Naive thymus-derived CD8-positive, alpha-beta T cell (primary cell): ENCODE measurements at places on chromosomes 5 and 9. TPM values are rescaled to one million over a fixed set of nuclear protein-coding genes. Genes with fewer than 3 reads are reported as not detected.
A peak's percentile ranks its signal among the peaks of the same experiment; 100 is the strongest.

DNA sequence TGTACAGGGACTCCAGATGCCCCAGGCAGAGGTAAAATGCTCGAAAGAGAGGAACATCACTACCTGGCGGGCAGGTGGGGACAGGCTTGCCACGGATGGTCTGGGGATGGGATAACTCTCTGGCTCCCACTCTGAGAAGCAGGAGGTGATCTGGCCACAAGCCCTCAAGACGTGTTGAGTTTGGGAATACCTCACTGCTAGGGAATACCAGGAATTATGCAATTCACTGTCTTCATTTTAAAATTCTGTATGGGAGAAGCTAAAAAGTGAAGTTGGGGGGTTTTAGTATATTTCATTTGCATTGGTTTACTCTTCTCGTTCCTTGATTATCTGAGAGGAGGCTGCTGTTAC is 510.4 kb downstream of the CCDC171 start:
- no peak for DNase-seq

GRCh38 chr9:124255222-124255621 is 2.5 kb upstream of the NEK6 start:
- DNase-seq, result no peak

The IFNK gene
- polyA plus RNA-seq, result not detected

The ECM2 gene
- polyA plus RNA-seq, result not detected

DNA sequence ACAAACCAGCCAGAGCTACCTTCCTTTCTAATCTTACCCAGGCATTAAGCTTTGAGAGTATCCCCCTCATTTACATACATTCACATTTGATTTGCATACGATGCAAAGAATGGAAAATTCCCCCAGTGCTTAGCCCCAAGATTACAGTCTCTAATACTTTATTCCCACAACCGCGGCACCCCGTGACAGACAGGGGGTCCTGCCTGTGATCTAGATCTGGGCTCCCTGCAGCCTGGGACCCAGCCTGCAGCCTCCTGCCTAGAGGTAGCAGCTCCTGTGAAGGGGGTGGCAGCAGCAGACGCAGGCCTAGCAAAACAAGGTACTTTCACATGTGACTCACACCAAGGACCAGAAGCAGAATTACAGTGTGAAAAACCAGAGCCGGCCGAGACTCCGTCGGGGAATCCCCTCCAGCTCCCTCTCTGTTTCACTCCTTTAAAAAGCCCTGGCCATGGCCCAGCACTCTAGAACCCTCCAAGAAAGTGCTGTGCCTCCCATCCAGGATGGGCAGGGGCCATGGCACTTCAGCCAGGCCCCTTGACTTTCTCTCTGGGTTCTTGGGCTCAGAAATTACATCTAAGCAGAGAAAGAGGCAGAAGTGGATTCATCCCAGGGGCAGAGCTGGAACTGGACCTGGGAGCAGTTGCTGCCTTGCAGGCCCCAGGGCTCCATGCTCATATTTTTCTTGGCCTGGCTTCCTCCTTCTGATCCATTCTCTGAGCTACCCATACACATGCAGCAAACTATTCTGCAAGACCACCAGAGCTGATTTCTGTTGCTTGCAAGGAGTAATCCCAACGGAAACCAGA is 14.0 kb upstream of the TCF7 start:
- DNase-seq, result peak; percentile 63

The FAM151B gene
- polyA plus RNA-seq, result not detected

- DNase-seq, result no peak
These were observed 82.6 kb downstream of the SH3PXD2B start for GRCh38 chr5:172371684-172372083.

DNA sequence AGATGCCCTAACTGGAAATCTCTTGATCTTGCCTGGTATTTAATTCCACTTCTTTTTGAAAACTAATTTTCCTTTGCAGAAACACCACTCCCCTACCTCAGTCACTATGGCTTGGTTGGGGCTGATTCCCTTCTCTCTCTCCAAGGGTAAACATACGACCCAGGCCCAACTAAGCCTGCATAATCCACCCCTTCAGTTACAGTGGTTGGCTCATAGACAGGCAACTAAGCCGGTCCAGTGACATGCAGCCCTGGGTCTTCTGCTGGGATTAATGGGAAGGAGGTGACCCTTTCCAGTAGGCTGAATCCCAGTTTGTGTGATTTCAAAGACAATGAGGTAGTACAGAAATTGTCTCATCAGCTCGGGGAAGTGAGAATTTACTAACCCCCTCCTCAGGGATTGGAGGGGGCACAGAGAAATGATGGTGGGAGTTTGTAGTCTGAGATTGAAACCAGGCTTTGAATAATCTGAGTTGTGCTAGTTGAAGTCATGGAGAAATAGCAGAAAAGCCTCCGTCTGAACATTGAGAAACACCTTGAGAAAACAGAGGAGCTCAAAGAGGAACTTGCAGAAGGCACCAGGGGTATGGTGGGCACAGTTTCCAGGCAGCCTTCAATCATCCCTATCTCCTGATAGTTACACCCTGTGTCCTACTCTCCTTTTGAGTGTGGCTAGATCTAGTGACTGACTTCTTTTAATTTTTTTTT is 148.9 kb downstream of the GCNT1 start:
- DNase-seq, result no peak

The SOX30 gene
- polyA plus RNA-seq, result 0.16 TPM

- DNase-seq, result peak; percentile 66
These were observed 29.0 kb downstream of the PTGES2 start for GRCh38 chr9:128098297-128099230.

DNA sequence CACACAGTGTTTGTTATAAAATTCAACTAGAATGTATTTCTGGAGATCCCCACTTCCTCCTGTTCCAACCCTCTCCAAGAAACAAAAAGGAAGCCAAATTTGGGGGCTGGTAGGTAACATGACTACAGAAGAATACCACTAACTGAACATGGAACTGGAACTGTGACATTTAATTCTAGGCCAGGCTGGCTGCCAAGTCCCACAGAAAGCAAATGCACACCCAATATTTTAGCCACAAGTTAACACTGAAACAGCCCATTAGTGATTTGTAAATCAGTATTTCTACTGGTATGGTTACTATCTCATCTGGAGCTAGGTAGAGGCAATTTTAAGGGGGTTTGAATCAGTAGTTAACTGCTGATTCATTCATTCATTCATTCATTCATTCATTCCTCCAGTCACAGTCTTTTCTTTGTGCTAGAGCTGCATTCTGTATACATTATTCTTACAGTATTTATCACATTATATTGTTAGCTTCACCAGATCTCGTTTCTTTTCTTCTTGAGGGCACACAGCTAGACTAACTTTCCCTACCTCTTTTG is 131.7 kb upstream of the GDNF start:
- no peak for DNase-seq

- DNase-seq, result no peak
These were observed 83.4 kb downstream of the ADRB2 start for GRCh38 chr5:148909766-148910165.

DNA sequence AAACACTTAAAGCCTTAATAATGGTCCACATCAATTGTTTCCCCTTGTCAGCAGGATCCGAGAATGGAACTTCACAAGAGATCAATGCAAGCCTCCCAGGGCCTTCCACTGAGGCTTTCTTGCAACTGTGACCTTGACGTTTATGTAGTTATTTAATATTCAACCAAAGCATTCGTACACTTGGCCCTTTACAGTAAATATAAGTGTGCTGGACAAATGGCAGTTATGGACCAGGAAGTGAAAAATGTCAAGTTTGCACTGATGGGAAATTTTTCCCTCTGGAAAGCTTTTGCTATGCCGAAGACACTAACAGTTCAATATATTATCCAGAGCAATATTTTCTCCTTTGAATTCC is 101.8 kb downstream of the TTLL11 start:
- no peak for DNase-seq

The TMEM215 gene
- polyA plus RNA-seq, result not detected

GRCh38 chr5:148805326-148806290 is 20.8 kb upstream of the ADRB2 start:
- no peak for DNase-seq

DNA sequence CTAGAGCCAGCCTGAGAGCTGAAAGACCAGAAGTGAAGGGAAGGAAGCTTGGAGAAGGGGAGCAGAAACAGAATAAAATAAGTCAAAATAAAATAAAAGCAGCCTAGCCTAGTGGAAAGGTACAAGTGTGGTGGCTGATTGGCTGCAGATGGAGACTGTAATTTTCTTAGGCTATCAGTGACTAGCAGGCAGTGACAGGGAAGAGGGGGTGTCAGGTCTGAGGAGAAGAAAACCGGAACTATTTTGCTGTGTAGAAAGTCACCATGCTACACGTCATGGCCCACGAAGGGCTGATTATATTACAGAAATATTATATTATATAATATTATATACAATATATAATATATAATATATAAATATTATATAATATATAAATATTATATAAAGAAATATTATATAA is 98.1 kb upstream of the TAF11L2 start:
- no peak for DNase-seq

GRCh38 chr9:136244122-136244968 is 1.3 kb downstream of the QSOX2 start:
- peak; percentile 23 for DNase-seq

- no peak for DNase-seq
These were observed 17.9 kb upstream of the TMEM252 start for GRCh38 chr9:68558545-68558944.

The PCDHB8 gene
- not detected for polyA plus RNA-seq

DNA sequence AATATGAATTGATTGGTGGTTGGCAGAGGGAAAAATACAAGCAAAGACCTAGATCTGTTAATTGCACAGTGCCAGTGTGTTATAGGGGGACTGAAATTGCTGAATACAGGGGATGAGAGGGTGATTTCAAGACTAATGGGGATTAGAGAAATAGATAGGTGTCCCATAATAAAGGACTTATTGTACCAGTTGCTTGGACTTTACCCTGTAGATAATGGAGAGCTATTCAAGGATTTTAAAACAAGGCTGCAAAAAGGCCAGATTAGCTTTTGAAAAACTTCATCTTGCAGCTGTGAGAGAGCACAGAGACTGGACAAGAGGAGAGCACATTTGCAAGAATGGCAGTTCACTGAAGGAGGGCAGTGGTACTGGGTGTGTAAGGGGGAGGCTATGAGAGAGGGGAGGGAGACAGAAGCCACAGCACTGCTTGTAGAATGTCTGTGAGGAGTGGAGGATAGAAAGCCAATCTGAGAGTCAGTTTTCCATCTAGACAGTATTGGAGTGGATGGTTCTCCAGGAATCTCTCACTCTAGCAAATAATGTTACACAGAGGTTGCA is 28.8 kb upstream of the SCAMP1 start:
- no peak for DNase-seq

DNA sequence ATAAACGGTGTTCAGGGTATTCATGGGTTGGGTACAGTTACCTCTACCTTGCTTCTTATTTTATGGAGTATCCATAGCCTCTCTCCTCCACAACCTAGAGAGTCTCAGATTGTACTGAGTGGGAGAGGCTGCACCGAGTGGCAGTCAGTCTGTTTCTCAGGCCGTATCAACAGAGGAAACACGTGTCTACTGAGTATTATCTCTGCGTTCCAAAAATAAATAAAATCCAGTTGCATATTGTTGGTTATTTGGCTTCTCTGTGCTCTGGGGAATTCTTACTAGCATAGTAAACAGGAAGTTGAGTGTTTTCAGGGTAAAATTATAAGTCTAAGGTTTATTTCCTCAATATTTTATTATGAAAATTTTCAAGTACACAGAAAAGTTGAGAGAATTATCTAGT is 231.0 kb downstream of the ARHGEF28 start:
- no peak for DNase-seq

The KIF20A gene
- not detected for polyA plus RNA-seq

The C9orf57 gene
- not detected for polyA plus RNA-seq

The AP3S1 gene
- 63.4 TPM for polyA plus RNA-seq

DNA sequence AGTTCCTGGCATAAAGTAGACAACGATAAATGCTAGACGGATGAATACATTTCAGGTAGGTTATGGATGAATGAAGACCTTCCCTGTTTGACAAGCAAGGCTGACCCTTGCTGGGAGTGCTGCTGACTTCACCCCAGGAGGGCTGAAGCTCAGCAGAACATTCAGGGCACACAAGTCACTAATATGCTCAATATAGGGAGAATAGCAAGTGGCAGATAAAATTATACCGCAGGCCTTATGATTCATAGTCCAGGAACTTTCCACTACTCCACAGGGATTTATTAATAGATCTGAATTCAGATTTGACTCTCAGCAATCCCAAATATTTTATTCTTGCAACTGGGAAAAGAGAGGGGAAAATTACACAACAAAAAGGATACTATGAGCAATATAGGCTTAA is 38.2 kb upstream of the GRAMD2B start:
- no peak for DNase-seq

The PCDHA9 gene
- not detected for polyA plus RNA-seq

DNA sequence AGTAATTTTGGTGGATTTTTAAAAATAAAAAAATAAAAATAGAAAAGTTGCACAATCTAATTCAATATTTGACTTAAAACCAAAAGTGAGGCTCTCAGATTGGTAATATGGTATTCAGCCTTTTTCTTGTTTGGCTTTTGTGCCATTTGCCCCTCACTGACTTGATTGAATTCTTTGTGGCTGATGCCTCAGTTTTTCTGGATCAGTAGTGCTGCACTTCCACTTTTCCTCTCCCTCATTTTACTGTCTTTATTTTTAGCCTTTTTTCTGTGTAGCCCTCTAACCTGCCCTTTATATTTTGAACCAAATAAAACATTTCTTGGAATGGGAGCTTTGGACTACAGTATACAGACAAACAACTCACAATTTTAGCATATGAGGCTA is 3.8 kb upstream of the MSMP start:
- no peak for DNase-seq

DNA sequence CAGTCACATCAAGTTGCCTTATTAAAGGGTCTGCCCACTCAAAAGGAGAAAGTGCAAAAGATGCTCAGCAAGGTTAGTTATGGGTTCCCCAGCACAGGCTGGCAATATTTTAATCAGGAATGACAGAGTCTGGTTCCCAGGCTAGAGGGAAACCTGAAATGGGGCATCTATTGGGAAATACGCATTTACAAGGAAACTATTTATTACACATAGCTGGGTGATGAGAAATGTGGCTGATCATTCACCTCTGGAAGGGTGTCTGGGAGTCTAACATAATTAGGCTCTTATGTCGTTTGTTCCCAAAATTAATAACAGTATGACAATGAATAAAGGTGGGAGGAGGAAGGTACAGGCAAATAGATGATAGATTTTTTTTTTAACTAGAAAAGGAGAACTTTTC is 314.7 kb downstream of the ENC1 start:
- no peak for DNase-seq

- no peak for DNase-seq
These were observed 463.5 kb downstream of the RASEF start for GRCh38 chr9:82599336-82599949.

GRCh38 chr9:133683586-133684120 is 47.5 kb downstream of the DBH start:
- DNase-seq, result peak; percentile 69

The ENTPD2 gene
- polyA plus RNA-seq, result not detected

- DNase-seq, result no peak
These were observed 8.1 kb downstream of the LAMC3 start for GRCh38 chr9:131017067-131017466.
